Natural killer cell treated with Interleukin-12 subunit alpha and Interleukin-12 subunit beta and Interleukin-15 and Interleukin-18, amount 100 ng/mL, for 72 hours (primary cell): ENCODE measurements at places on chromosomes 6 and 20. TPM values are rescaled to one million over a fixed set of nuclear protein-coding genes. Genes with fewer than 3 reads are reported as not detected.

Gene TMEM217
- total RNA-seq, result 23.5 TPM

GRCh38 chr6:36774331-36774730 lies 64.9 kb downstream of the CPNE5 start:
- no peaks in the 10 kb centered on the region for H3K27me3 ChIP-seq
- H3K36me3 ChIP-seq, result no peaks in the 10 kb centered on the region
- H3K4me3 ChIP-seq, result no peak overlapping the region
- no peak for DNase-seq
- peaks cover 40% of the 10 kb centered on the region for H3K4me1 ChIP-seq

- no peaks in the 10 kb centered on the region for H3K27me3 ChIP-seq
- peak within 1 kb of the TSS; percentile 49 for H3K4me3 ChIP-seq
- H3K27ac ChIP-seq, result no peak within 1 kb of the TSS
- peaks cover 12% of the 10 kb centered on the region for H3K4me1 ChIP-seq
- H3K36me3 ChIP-seq, result no peaks in the 10 kb centered on the region
Measured at GRCh38 chr20:45407783-45408645, at the start of gene DBNDD2. Gene DBNDD2 (plus strand): TSS chr20:45408289. CDS start chr20:45408468, 179 bp downstream.

- no peak overlapping the region for H3K4me3 ChIP-seq
- peaks cover 11% of the 10 kb centered on the region for H3K36me3 ChIP-seq
Measured at GRCh38 chr6:100503043-100503705, 38.5 kb upstream of the SIM1 start.

Gene EPHA7
- total RNA-seq, result not detected
